ENCODE measurements at places on chromosomes 3 and 15. TPM values are rescaled to one million over a fixed set of nuclear protein-coding genes. Genes with fewer than 3 reads are reported as not detected.
A peak's percentile ranks its signal among the peaks of the same experiment; 100 is the strongest.

Gene SAMD7
- polyA plus RNA-seq, result not detected

DNA sequence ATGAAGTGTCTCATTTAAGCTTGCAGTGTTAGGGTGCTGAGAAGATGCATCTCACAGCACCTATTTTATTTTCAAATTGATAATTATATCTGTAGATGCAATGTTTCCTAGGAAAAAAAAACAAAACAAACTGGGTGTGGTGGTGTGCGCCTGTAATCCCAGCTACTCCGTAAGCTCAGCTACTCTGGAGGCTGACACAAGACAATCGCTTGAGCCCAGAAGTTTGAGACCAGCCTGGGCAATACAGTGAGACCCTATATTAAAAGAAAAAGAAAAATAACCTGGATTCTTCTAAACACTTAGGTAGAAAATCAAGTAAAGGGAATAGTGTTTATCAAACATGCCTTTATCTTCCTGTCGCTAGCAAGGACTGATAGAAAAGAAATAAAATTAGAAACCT lies 1.9 kb downstream of the MINDY2 start:
- DNase-seq, result no peak

DNA sequence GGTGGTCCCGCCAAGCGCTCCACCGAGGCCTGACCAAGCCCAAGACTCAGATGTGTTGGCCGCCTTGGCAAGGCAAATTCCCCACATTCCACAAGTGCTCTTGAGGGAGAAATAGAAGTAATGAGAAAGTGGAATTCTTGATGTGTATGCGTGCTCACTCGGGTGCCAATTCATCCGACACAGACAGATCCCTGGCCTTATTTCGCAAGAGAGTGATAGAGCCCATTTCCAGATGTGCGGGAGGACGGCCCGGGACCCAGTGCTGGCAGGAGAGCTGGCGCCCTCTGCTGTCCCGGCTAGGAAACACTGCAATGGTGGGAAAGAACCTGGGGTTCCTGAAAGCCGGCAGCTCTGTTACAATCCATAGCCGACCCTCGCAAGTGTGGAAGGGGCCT lies 76.0 kb downstream of the HMG20A start:
- peak; percentile 82 for DNase-seq

- no peak for DNase-seq
Observed at GRCh38 chr3:40930131-40930538, 269.2 kb upstream of the CTNNB1 start.

GRCh38 chr15:33908406-33908805 lies 59.9 kb upstream of the CHRM5 start:
- peak; percentile 18 for DNase-seq

All from endothelial cell of umbilical vein (primary cell).